NCI-H2081 treated with DMSO at 0.1 percent for 48 hours (cell line): ENCODE measurements at places on chromosomes 7 and 10.

- DNase-seq: no peak
Observed at GRCh38 chr10:26801274-26801673, 59.5 kb downstream of the ABI1 start.

DNA sequence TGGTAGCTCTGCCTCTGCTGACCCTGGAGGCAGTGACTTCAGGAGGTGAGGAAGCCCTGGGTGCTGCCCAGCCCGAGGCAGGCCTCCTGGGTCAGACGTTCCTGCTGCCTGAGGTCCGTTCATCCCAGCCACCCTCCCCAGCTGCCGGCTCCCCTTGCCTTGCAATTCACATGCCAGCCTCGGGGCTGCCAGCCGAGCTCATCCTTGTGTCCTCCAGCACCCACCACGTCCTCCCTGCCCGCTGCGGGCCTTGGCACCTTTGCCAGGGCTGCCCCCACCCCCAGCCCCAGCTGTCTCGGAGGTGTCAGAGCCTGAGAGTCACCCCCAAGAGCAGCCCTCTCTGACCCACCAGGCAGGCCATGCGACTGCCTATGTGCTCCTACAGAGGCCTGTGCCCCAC lies 162.1 kb upstream of the RNF32 start:
- DNase-seq: no peak

DNA sequence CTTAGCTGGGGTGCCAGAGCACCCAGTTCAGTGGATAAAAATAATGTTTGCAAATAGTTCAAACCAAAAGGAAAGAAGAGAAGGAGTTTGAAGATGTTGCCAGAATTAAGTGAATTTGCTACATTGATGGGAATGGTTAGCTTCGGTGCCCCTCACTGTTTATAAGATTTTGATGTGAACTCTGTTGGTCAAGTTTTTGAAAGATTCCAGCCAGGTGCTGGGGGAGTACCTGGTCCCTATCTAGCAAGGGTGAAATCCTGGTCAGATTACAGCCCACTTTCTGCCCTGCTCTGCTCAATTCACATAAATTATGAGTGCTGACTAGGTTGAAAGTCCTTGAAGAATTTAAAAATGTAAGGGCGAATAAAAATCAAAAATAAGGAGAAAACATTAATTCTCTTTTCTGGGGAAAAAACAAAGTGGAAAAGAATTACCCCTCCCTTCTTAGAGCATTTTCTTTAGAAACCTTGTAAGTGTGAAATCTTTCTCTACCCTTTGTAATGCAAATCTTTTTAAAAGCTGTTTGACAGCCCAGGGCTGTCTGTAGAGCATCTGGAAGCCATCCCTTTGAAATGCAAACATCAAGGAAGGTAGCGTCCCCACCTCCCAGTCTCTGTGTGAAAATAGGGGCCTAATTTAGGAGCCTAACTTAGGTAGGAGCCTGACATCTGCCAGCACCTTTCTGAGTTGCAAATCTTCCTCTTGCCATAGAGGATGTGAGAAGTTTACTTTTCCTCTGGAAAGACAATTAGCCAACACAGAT lies 1.4 kb upstream of the GIMAP5 start:
- DNase-seq: no peak

DNA sequence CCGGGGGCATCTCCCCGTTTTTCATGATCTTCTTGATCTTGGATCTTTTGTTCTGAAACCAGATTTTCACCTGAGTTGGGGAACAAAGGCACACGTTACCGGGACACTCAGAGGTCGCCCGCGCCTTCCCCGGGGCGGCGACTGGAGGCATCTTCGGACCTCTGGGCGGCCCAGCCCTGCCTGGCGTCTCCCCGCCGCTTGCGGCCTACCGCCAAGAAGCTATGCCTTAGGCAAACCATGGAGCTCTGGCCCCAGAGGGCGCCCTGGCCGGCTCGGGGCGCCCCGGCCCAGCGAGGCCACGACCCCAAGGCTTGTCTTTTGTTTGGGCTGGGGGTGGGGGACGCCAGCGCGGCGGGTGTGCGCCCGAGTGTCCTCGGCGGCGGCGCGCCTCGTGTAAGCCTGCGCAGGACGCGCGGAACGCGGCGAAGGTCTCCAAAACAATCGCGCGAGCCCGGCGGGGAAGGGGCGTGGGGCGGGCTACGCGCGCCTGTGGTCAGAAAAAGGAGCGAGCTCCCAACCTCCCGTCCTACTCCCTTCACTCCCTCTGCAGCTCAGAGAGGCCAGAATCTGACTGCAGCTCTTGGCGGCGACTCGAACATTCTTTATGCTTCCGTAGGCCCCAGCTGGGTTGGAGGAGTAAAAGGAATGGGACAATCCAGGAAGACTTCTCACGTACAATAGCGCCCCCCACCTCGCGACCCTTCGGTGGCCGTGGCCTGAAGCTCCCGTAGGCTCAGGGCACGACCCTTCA lies 3.5 kb downstream of the DLX5 start:
- no peak for DNase-seq

DNA sequence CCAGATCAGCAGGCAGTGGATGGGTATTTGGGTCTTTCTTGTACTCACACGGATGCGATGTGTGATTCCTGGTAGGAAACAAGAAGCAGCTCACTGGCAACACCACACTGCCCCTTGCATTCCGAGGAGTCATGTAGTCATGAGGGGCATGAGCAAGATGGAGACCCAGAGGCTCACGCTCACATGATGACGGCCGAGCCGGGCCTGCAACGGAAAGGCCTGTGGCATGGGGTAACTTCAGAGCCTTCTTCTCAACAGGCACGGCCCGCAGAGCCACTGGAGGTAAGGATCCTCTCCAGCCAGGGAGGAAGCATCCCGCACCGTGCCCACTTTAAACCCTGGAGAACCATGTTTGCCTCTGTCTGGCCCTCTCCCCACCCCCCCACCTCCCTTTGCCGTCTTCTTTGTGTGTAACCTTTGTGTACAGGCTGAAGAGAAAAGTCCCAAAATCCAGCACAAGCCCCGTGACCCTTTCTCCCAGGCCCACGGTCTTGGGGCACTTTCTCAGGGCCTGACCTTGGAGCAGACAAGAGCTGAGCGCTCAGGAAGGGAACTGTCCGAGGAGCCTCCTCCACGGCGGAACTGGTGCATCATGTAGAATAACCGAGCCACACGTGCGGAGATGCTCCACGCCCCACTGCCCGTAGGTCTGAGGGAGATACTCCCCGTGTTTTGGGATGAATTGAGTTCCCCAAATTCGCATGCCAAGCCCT lies 516.4 kb downstream of the DNAJB6 start:
- no peak for DNase-seq

- DNase-seq: no peak
Observed at GRCh38 chr10:129331207-129331838, 135.7 kb upstream of the MGMT start.

DNA sequence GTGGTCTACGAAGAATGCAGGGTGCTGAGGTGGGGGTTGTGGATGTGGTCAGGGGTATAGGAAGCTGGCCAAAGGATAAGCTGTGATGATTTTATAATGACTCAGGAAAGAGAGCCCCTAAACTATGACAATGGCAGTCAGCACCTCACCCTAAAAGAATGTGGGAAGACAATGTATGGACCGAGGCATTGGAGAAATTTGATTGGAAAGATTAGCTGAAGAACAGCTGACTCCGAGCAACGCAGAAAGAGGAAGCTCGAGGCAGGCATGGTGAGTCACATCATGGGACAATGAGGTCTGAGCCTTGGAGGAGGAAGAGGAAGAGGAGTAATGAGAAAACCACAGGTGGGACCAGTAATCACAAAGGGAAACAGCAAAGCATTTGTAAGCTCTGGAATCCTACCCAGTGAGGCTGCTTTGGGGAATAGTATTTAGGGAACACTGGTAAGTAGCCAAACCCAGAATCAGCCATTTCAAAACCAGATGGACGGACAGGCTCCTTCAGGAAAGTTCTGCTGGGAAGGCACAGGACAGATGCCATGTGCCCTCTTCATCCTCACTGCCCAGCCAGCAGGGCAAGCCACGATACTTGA lies 295.4 kb downstream of the PRPF18 start:
- no peak for DNase-seq

DNA sequence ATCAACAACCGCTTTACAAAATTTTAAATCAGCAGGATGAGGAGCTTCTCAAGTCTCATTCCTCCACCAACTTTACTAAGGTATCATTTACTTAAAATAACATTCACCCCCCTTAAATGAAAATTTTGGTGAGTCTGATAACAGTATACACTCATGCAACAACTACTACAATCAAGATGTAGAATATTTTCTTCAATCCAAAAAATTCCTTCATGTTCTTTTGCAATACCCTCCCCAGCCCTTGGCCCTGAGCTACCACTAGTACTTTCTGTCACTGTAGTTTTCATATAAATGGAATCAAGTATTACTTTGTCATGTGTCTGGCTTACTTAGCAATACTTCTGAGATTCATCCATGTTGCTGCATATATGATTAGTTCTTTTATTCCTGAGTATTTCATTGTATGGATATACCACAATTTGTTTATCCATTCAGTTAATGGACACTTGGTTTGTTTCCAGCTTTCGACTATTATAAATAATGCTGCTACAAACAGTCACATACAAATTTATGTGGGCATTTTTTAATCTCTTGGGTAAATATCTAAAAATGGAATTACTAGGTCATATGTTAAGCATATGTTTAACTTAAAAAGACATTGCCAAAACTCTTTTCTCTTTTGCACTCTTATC lies 43.0 kb downstream of the NT5C2 start:
- no peak for DNase-seq

DNA sequence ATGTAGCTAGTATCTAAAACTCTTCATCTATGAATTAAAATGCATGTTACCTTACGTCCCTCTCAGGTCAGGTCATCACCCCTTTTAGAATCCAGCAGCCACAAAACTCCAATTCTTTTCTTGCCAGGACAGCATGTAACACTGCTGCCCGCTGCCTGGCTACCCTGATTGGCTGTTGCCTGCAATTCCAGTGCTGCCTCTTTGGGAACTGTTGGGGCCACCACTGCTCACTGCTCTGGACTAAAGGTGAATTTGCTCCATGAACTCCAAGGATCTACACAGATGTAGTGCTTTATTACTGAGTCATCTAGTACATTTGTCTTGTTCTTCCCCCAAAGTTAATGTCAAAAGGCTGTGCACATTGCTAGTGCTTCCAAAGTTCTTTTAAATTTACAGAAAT lies 40.4 kb downstream of the SCIN start:
- DNase-seq: no peak

DNA sequence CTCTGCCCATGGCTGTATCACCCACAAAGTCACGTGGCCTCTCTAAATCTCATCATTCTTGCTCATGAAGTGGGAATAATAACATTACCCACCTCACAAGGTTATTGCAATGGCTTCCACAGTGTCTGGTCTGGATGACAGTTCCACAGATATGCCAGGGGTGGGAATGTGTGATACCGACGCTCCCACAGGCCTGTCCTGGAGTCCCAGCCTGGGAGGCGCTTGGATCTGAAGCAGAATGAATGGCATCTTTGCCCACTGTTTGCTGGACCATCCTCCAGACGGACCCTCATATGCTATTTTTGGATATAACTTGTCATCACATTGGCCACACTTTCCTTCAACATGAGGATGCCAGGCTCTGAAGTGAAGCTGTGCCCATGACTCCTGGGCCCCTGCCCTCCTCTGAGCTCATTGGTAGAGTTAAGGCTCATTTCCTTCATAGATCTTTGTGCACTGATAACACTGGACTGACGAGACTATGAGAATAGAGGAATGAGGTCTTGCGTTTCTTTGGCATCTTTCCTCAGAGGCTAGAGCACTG lies 279.8 kb upstream of the ZNF32 start:
- no peak for DNase-seq

GRCh38 chr7:79854621-79855020 lies 280.0 kb upstream of the GNAI1 start:
- DNase-seq: no peak

DNA sequence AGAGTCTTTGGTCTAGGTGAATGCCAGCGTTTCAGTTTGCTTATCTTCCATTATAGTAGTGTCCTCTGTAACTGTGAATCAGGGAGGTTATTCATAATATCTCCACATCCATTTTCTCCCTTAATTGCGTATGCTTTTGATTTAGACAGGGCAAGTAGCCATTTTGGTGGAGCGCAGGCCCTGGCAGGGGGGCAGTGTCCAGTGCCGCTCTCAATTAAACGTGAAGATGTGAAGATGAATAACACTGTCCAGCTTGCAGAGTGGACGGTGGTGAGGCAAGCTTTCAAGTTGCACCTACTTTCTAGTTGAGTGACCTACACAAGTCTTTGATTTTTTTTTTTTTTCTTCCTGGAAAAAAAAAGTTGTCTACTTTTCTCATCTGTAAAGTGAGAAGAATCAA lies 4.5 kb downstream of the TSPAN14 start:
- DNase-seq: no peak

DNA sequence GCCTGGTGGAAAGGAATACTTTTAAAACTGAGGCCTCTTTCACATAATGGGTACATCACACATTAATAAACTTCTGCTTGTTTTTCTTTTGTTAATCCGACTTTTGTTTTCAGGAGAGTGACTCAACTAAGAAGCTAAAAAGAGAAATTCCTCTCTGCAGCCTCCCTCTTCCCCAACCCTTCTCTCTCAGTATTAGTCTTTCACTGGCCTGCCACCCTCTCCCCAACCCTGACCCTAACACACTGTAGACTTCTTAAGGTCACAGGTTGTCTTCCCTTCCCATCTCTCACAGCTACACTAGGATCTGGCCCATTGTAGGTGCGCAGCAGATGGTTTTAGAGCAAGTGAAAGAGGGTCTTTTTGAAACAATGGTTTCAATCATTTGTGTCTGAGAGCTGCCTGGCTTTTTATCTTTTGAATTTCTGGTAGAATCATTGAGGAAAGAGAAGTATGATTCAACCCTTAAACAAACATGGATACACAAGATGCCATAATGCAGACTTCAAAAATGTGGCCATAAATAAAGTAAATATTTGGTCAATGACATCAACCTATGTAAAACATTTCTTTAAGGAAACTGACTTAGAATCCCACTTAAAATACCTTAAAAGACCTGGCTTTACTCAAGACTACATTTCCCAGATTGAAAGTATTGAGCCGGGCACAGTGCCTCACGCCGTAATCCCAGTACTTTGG lies 17.9 kb upstream of the FFAR4 start:
- no peak for DNase-seq

DNA sequence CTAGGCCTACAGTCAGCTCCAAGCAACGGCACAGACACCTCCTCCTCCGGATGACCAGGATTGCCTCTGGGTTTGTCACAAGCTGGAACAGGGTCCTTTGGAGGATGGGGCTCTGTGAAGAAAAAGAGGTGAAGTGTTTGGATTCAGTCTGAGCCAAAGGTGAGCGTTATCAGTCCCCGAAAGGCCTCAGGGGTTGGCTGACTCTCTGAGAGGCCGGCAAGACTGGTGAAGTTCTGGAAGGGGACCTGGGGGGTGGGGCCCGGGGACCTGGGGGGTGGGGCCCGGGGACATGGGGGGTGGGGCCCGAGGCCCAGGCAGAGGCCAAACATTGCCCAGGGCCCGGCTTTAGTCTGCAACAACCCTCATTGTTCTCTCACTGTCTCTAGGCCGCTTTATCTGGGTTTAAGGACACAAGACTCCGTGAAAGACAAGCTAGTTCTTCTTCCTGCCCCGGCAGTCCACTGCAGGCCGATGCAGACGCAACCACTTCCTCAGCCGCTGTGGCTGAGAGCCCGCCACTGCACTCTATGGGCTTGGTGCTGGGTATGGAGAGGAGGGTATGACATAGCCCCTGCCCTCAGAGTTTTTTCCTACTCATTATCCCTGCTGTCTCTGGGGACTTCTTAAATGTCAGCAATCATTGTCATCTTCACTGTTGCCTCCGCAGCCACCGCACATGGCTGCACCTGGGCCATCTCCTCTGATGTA lies 27.4 kb upstream of the PSAP start:
- DNase-seq: no peak
